ENCODE measurements at places on chromosomes 1 and 21.

GRCh38 chr1:147223740-147224615, 1.2 kb downstream of the FMO5 start:
- no peak for DNase-seq

GRCh38 chr1:98921817-98922216, 82.8 kb downstream of the PLPPR5 start:
- DNase-seq = no peak

DNA sequence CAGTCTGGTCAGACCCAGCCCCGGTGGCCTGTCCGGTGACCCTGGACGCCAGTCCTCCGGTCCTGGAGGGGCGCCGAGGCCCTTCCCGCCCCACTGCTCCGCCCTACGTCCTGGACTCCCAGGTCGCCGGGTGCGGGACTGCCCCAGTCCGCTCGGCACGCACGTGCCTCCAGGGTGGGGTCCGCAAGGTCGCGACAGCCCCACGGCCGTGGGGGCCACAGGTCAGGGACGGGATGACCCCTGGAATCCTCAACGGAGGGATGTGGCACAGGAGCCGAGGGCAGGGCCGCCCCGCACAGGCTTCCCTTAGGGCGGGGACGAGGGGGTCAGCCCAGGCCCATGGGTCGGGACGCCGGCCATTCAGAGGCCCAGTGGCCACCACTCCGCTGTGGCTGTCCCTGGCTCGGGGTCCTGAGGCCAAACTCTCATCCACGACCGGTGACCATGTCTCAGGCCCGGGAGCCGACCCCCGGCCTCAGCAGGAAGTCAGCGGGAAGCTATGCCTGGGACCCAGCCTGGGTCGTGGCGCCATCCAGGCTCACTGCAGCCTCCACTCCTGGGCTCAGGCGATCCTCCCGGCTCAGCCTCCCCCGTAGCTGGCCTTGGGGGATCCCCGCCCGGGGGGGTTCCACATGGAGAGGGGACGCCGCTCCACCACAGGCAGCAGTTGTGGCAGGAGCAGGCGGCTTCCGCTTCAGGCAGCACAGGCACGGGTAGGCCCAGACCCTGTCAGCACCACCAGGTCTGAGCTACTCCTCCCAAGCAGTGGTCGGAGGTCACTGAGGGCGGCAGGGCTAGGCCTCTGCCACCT, 599 bp upstream of the TMEM240 start:
- DNase-seq = no peak

DNA sequence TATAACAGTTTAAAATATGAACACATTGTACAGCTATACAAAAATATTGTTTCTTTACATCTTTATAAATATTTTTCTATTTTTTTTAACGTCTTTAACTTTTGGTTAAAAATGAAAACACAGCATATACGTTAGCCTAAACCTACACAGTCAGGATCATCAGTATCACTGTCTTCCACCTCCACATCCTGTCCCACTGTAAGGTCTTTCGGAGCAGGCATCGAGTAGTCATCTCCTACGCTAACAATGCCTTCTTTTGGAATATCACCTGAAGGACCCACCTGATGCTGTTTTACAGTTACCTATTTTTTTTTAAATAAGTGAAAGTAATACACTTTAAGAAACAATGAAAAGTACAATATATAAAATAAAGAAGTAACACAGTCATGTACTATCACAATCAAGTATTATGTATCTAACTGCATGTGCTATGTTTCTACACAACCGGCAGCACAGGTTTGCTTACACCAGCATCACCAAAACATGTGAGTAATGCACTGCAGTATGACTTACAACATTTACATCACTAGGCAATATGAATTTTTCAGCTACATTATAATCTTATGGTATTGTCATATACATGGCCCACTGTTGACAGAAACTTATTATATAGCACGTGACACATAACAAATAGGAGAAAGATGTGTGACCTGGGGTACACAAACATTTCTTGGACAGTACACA, 254.4 kb downstream of the AKT3 start:
- DNase-seq = peak; percentile 89

DNA sequence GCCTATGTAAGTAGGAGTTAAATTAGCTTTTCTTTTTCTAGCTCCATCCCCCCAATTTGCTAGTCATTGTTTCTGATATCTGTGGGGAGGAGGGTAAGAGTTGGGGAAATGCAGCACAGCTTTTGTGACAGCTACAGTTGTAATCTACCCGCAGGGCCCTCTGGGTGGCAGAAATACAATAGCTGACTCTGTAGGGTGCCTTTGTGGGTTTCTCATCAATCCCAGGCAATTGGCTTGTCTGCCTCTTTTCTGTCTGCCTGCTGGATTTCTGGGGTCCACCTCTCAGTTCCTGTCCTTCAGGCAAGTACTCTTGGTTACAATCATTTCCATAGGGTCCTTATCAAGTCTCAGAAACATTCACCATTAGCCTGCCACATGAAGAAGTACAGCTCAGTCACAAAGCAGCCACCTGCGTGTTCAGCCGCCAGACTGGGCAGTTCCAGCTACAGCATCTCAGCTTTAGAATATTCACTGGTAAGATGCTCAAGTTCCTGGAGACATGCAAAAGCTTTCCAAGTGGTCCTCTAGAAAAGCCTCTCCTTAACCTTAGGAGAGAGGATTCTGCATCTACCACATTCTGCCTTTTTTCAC, 19.2 kb upstream of the SLC44A5 start:
- no peak for DNase-seq

DNA sequence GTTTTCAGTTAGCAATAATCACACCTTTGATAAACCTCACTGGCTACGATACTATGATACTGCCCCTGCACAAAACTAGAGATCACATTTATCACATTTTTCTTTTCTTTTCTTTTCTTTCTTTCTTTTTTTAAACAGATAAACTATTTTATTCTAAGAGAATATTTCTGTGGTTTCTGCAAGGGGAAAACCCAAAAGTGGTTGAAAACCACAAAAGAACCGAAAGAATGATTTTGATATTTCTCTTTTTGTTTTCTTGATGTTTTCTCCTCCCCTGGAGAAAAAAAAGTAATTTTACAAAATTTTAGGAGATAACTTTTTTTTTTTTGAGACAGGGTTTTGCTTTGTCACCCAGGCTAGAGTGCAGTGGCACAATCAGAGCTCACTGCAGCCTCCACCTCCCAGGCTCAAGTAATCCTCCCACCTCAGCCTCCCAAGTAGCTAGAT, 18.4 kb upstream of the FRRS1 start:
- DNase-seq = no peak

- no peak for DNase-seq
These were observed 15.0 kb downstream of the KCNQ4 start for GRCh38 chr1:40798366-40799281.

- no peak for DNase-seq
These were observed 9.7 kb downstream of the TMEM81 start for GRCh38 chr1:205074513-205074912.

- DNase-seq = no peak
These were observed 11.3 kb upstream of the ADGRB2 start for GRCh38 chr1:31775210-31775999.

- peak; percentile 25 for DNase-seq
These were observed 315.0 kb downstream of the TGFB2 start for GRCh38 chr1:218659911-218660677.

- no peak for DNase-seq
These were observed 301.9 kb downstream of the LMX1A start for GRCh38 chr1:165054627-165055026.

GRCh38 chr21:31877463-31877957, 4.7 kb downstream of the HUNK start:
- no peak for DNase-seq

DNA sequence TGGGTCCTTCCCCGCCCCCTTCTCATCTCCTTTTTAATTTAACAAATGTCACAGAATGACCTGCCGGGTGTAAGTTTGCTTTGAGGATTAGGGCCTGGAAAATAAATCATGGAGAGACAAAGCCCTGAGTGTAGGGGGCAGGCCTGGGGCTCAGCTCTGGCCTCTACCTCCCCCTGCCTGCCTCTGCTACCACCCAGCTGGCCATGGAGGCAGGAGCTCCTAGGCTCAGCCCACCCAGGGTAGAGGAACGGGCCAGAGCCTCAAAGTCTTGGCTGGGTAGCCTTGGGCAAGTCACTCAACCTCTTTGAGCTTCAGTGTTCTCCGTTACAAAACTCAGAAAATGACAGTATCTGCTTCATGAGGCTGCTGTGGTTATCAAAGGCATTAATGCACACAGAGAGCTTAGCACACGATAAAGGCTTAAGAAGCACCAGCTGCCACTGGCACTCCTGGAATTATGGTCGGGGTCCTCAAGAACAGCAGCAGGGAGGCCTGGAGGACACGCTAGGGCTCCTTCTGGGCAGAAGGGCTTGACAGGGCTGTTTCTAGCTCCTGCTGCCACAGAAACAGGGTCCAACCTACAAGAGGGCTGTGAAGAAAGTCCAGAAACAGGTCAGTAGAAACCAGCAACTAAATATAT, 39.0 kb downstream of the LRP8 start:
- no peak for DNase-seq

- DNase-seq = peak; percentile 81
These were observed 12.4 kb downstream of the ARPC5 start for GRCh38 chr1:183622884-183623785.

GRCh38 chr1:58443986-58444868, 102.3 kb downstream of the OMA1 start:
- DNase-seq = peak; percentile 55

DNA sequence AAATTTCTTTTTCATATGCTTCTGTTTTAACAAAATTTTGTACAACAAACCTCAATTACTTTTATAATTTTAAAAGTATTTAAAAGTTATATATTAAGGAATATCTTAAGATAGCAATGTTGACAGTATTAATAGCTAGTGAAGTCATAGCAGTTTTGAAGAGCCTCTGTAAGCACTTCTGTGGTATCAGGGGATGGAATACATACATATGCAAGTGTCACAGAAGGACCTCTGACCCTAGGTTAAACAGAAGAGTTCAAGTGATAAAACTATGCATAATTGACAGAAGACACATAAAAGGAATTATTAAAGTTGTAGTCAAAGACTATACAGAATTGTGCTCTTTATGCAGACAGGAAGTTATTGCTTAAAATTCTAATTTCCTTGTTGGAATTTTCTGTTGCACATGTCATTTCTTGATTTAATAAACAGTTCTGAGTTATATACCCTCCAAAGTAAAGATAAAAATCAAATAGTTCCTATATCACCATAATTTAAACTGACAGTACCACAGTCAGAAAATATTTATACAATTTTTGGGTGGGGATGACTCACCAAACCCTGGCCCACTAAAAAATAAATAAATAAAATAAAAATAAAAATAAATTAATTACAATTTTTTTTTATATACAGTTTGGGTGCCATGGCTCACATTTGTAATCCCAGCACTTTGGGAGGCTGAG, 27.1 kb downstream of the IPP start:
- peak; percentile 7 for DNase-seq

- peak; percentile 42 for DNase-seq
These were observed 102.7 kb upstream of the C21orf91 start for GRCh38 chr21:17921579-17922530.

DNA sequence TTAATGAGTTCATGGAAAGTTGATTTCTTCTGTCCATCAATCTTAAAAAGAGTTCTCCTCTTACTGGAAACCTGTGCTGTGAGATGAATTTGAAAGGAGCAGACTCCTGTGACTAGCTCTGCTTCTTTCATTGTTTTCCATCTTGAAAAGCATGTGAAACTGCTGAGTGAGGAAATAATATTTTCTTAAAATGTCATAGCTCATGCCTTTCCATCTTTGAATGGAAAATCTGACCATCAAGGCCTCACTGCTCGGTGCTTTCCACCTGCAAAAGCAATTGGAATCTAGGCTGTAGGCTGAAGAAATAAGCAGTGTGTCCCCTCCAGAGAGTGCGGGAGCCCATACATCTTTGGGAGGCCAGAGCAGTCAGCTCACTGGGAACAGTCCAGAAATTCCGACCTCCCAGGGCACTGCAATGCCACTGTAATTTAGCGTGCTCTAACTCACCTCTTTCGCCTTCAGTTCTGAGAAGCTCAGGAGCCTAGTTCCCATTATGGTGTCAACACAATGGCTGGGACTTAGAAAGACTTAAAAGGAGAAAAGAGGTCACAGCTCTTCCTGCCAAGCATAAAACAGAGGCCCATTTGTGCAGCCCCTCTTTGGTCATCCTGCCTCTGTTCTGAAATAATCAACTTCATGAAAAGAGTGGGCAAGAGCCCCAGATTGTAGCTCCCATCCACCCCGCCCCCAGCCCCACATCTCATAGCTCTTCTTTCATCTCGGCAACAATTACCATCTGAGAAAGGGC, 50.4 kb upstream of the F3 start:
- no peak for DNase-seq

GRCh38 chr1:62240651-62241370, 46.2 kb downstream of the L1TD1 start:
- no peak for DNase-seq

- peak; percentile 17 for DNase-seq
These were observed 378.9 kb downstream of the KCNH1 start for GRCh38 chr1:210754878-210755665.

DNA sequence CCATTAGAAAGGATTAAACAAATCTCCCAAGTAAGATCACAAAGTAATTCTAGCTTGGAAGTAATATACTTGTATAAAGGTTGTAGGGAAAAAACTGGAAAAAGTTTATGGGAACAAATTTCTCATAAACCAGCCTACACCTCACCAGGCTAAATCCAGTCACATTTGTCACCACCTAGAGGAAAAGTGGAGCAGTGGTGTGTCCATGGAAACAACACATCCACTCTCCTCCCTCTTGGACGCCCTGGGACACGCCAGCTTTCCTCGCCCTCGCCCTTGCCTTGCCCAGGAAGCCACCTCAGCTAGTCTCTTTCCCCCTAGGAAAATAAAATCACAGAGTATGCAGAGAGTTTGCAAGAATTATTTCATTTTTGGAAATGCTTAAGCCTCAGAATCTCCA, 2.2 kb downstream of the PALMD start:
- DNase-seq = no peak

DNA sequence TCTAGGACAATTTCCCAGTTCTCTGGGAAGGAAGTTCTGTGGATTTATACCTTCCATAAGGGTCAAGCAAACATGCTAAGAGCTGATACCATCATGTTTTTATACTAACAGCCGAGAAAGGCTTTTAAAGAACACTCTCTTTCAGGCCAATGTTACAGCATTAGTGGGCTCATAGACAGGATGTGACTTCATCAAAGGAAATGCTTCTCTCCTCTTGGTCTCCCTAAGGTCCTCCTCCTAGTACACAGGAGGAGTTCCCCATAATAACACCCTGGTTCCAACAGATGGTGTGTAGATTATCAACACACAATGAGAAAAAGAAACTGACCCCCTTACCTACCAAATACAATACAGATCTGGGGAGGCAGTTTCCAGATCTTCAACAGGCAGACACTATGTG, 26.7 kb upstream of the GLIS1 start:
- DNase-seq = peak; percentile 53

DNA sequence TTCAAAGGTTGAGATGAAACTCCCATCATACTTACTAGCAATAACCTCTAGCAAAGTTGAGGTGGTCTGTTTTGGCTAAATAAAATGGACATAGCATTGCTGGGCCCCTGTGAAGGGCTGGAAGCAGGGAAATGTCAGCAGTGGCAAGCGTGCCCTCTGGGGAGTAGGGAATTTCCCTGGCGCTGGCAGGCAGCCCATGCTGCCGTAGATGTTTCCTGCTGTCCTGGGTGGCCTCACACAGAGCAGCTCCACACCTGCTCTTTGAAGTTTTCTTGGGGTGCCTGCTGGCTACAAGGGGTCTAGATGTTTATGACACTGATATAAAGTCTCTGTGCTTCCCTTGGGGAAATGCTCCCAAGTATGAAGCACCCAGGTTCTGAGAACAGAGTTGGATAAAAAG, 30.2 kb downstream of the ADARB1 start:
- DNase-seq = no peak

All from amniotic epithelial cell (primary cell).